Skin of body (tissue), 3 donors: ENCODE measurements at places on chromosomes 4 and X. TPM values are rescaled to one million over a fixed set of nuclear protein-coding genes. Genes with fewer than 3 reads are reported as not detected.

RIPPLY1 gene
- not detected for total RNA-seq

DNA sequence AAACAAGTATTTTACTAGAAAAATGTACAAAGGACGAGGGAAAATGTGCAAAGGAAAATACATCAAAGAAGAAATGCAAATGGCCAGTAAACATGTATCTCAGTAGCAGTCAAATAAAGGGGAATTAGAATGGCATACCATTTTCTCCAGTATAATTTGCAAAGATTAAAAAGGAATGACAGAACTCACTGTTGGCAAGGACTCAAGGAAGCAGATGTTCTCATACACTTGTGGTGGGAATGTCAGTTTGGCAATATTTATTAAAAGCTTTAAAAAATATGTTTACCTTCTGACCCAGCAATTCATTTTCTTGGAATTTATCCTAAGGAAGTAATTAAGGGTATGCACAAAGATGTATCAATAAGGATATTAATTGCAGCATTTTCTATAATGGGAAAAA, 7.6 kb downstream of the CLCN5 start:
- DNase-seq = no peak

- DNase-seq = no peak
Observed at GRCh38 chr4:97153042-97153441, 990.2 kb downstream of the STPG2 start.

GRCh38 chrX:106862972-106863688, 40.0 kb downstream of the RIPPLY1 start:
- DNase-seq = no peak

DNA sequence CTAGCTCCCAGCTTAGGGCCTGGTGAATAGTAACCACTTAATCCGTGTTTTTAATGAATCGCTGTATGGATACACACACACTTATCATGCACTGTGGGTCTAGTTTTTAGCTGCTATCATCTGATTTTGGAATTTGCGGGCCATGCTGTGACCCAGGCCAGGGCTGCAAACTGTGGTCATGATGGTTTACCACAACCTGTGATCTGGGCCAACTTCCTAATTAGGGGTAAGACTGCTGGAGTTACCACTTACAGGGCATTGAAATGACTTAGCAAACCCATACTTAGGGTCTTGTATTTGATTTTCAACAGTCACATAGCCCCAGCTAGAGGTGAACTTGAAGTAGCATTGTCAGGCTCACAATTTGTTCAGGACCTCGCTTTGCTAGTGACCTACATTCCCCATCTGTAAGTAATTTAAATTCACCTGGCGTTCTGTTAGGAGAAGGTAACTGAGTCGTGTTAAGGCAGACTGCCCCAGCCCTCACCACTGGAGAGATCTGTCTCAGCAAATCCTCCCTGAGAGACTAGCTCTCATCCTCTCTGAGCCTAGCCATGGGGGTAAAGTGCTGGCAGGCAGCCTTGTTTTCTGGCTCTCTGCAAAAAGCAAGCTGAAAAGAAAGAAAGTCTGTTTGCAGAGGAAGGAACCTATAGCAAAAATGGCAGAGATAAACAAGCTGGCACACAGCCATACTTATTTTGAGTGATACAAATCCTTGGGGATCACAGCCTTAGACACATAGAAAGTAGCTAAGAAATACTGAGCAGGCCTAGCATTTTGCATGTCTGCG, 33.8 kb upstream of the EGFL6 start:
- DNase-seq = no peak

PITX2 gene
- total RNA-seq = 10.6 TPM

- no peak for DNase-seq
Observed at GRCh38 chr4:101556842-101557241, 209.5 kb upstream of the PPP3CA start.

GRCh38 chr4:24583451-24584210, 723 bp downstream of the DHX15 start:
- peak; percentile 67 for DNase-seq

- no peak for DNase-seq
Observed at GRCh38 chr4:119082661-119083060, 53.0 kb upstream of the MYOZ2 start.

GRCh38 chrX:96407501-96407900, 277.1 kb upstream of the DIAPH2 start:
- DNase-seq = no peak

IRAK1 gene
- total RNA-seq = 19.6 TPM
